ENCODE measurements at places on chromosomes 13 and 19.

DNA sequence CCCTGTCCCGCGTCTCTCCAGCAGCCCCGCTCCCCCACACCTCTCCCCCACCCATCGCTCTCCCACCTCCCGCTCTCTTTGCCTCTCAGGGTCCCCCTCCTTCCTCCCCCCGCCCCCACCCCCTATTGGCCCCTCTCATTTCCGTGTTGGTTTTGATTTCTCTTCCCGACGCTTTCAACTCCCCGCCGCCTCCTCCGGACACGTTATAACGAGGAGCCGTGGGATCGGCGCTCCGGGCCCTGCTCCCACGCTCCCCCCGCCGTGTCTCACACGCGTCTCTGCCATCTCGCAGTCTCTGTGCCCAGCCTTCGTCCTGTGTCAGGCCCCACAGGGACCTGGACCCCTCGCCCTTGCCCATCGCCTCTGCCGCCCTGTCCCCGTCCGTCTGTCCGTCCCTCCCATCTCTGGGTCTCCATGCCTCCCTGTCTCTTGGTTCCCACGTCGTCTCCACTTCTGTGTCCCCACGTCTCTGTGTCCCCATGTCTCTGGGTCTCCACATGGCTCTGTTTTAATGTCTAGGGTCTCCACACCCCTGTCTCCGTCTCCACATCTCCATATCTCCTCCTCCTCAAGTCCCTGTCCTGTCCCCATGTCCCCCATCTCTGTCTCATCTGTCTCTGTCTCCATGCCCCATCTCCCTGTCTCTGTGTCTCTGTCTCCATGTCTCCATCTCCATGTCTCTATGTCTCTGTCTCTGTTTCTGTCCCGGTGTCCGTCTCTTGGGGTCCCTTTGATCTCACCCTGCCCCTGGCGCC is 13.1 kb downstream of the ERFL start:
- no peak for DNase-seq

GRCh38 chr13:30314562-30314961 is 7.2 kb upstream of the KATNAL1 start:
- no peak for DNase-seq

DNA sequence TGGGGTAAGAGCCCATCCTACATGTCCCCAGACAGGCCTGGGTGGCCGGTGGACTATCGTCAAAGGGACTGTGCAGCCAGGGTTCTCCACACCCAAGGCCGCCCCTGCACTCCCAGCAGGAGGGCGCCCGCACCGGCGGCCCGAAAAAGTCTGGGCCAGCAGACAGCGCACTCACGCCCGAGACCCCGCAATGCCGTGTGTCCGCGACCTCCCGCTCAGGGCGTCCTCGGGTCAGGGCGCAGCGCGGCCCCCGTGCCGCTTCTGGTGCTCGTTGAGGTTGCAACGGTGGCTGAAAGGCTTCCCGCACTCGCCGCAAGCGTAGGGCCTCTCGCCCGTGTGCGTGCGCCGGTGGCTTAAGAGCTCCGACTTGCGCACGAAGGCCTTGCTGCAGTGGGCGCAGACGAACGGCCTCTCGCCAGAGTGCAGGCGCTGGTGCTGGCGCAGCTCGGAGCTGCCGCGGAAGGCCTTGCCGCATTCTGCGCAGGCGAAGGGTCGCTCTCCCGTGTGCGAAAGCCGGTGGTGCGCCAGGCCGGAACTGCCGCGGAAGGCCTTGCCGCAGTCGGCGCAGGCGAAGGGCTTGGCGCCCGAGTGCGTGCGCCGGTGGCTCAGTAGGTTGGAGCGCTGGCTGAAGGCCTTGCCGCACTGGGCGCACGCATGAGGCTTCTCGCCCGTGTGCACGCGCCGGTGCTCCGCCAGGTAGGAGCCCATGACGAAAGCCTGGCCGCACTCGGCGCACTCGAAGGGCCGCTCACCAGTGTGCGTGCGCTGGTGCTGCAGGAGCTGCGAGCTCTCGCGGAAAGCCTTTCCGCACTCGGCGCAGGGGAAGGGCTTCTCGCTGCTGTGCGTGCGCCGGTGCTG is 2.8 kb upstream of the A1BG start:
- no peak for DNase-seq

GRCh38 chr13:110328573-110328972 is 21.5 kb downstream of the COL4A2 start:
- DNase-seq, result no peak

DNA sequence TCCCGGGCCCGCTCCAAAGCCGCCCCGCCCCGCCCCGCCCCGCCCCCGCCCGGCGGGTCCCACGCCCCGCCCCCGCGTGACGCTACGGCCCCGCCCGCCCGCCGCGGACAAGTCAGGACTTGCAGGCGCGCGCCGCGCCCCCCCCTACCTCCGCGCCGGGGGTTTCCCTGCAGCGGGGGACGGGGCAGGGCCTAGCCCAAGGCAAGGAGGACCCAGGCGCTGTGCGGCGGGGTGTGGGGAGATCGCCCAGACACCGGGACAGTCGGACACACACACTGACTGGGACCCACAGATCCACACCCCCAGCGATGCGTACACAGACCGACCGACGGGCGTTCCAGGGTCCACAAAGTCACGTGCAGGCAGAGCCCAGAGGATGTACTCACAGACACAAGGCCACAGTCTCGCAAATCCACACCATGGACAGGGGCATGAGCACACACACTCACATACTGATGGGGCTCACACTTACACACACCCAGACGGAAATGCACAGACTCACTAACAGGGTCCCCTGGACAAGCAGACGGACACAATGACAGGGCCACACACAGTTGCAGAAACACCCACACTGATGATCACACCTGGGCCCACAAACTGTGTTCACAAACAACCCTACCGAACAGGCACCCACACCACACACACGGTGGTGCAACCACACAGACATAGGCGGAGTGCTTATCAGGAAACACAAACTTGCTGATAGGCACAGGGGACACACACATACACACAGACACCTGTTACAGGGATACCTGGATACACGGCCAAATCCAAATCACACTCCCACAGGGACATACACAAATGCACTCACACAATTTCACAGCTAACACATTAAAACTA is 436 bp upstream of the BBC3 start:
- no peak for DNase-seq

DNA sequence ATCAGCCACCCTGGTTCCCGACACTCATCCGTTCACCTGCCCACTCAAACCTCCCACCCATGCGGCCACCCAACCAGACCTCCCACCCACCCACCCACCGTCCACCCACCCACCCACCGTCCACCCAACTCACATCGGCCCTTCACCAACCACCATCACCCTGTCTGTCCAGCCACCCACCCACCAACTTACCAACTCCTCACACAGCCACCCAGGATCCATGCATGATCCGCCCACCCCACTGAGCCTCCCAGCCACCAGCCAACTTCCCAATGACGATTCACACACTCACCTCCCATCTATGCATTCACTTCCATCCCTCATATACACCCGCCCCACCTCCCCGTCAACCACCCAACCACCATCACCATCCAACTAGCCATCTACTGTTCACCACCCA is 4.3 kb downstream of the JOSD2 start:
- no peak for DNase-seq

GRCh38 chr13:45598597-45598996 is 16.9 kb downstream of the ERICH6B start:
- no peak for DNase-seq

GRCh38 chr13:40383885-40384284 is 282.6 kb downstream of the FOXO1 start:
- DNase-seq, result no peak

DNA sequence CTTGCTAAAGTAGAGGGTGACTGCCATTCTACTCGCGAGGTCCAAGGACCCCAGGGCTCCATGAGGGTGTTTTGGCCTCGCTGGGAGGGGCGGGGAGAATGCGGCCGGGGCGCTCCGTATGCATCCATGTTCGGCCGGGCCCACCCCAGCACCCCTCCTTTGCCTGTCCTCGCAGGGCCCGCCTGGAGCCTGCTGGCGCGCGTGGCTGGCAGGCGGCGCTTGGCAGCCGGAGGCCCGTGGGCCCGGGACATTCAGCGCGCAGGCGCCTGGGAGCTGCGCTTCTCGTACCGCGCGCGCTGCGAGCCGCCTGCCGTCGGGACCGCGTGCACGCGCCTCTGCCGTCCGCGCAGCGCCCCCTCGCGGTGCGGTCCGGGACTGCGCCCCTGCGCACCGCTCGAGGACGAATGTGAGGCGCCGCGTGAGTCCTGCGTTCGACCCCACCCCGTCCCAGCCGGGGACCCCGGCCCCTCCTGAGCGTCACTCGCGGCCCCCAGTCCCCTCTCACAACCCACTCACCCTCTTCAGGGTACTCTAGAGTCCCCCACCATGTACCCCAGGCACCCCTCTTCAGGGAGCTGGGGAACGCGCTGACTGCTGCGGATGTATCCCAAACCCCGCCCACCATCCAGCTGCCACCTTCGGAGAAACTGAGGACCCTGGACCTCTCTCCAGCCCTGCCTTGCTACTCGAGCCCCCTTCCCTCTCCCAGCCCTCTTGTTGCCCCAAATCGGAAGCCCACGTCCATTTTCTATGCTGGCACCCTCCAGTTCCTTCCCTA is 4.1 kb downstream of the DLL3 start:
- no peak for DNase-seq

DNA sequence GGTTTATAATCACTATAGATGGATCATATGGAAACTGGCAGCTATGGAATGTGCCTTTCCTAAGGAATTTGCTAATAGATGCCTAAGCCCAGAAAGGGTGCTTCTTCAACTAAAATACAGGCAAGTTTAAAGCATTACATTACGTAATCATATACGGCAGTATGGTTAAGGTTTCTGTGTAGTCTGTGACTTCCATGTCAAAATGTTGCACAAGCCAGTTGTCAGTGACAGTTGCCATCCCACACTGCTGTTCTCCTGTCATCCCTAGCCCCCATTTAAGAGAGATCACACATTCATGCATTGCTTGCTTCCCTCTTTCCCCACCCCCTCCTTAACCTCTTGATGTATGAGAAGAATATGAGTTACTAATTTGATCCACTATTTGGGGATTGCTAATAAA is 47.3 kb downstream of the BRCA2 start:
- no peak for DNase-seq

GRCh38 chr13:34166406-34166805 is 348.5 kb downstream of the RFC3 start:
- no peak for DNase-seq

DNA sequence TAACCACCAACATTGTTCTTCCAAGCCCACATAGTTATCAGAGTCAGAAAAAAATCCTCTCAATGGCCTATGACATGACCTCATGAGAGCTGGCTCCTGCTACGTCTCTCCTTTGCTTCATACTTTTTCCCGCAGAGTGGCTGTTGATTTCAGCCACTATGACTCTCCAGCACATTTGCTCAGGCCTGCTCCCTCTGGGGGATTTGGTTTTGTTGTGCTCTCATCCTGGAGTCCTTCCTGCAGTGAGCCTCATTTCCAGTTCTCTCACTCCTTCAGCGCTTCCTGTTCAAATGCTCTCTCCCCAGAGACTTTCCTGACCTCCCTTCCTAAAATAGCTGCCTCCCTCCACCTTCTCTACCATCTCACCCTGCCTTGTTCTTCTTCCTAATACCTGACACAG is 72.0 kb upstream of the USP29 start:
- DNase-seq, result no peak

DNA sequence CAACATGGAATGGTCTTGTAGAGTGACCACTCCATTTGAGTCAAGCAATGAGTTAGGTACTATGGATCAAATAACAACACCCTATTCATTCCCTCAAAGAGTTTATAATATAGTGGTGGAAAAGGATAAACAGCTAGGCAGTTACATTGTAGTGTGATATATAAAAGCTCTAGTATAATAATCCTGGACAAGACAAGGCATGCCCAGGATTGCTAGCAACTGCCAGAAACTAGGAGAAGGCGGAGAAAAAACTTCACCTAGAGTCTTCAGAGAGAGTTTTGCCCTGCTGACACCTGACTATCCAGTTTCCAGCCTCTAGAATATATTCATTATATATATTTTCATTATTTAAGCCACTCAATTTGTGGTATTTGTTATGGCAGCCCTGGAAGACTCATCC is 530.6 kb downstream of the KLF12 start:
- no peak for DNase-seq

DNA sequence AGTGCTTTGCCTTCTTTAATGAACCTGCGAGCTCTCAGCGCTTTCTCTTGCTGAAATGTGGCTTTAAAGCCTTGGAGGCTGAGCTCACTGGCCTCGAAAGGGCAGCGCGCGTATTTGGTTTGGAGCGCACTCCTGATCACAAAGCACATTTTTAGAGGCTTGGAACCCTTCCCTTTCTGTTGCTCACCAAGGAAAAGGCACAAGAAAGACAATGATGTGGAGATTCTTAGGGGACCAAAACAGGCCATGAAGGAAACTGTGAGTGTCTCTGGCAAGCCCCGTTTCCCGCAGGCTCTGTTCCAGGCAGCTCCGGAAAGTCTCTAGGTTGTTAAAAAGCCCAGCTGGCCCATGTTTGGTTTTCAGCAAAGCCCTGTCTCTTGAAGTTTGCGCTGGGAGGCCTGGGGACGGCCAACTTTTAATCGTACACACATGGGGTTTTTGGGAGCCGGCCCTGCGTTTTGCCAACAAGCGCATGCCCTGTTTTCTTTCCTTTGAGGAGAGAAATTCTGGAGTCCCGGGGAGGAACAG is 9.4 kb upstream of the SPC24 start:
- DNase-seq, result no peak

DNA sequence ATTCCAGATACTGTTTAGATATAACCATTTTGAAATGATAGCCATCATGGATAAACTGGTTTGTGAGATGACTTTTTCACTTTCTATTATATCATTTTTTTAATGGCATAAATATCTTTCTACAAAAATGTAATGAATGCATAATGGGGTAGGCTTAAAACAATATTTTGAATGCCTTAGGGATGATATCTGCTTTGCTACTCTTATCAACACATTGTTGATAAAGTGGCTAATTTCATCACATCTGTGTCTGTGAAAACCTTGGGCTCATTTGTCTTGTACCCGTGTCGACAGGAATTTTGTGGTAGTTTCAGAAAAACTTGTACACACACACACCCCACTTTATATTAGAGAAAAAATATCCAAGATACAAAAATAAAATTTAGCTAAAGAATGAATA is 44.1 kb downstream of the SLITRK6 start:
- no peak for DNase-seq

- no peak for DNase-seq
Observed at GRCh38 chr13:79373916-79374315, 32.1 kb downstream of the RBM26 start.

- no peak for DNase-seq
Observed at GRCh38 chr13:97430296-97430695, 3.7 kb upstream of the RAP2A start.

GRCh38 chr13:66159511-66159910 is 1070.6 kb downstream of the PCDH9 start:
- DNase-seq, result no peak

GRCh38 chr13:95642999-95643398 is 1.5 kb downstream of the DZIP1 start:
- no peak for DNase-seq

DNA sequence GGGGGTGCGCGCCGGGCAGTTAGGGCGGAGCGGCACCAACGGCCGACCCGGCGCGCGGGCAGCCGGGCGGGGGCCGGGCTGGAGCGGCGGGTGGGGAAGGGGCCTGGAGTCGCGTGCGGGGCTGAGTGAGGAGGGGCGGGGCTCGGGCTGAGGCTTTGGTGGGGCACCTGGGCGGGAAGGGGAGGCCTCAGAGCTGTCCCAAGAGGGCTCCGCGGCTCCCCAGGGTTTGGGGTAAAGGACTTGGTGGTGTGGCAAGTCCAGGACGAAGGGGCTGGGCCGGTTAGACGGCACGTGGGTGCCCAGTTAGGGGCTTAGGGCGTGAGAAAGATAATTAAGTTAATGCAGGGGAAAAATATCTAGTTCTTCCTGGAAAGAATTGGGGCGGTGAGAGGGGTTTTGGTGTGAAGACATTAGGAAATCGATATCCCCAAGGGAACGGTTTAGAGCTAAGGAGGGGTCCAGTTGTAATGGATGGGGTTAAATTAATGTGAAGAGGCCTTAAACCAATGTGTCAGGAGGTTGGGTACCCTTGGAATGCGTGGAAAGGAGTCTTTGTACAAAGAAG is 496 bp downstream of the ZNF574 start:
- no peak for DNase-seq
